ENCODE measurements at places on chromosomes 6 and 20.

- no peak for DNase-seq
These were observed 39.1 kb downstream of the TMX4 start for GRCh38 chr20:7980332-7981046.

- no peak for DNase-seq
These were observed 959.8 kb downstream of the EPHA7 start for GRCh38 chr6:92459606-92460005.

GRCh38 chr20:63136296-63136695, 79.6 kb downstream of the YTHDF1 start:
- no peak for DNase-seq

DNA sequence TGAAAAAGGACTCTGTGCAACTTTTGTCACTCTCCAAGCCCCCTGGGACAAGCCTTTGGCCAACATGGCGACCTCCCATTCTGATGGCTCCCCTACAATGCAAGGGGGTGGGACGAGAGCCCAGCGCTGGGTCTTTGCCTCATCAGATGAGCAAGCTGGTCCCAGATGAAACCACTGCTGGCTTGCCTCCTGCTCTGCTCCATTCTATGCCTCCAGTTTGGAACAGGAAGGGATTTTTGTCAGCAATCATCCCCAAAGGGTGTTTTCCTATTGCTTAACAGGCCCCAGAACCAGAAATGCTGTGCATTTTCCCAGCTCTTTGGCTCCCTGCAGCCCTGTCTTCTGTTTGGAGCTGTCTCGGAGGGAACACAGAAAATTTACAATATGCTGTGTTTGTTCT, 412.7 kb downstream of the MAFB start:
- no peak for DNase-seq

GRCh38 chr6:4287372-4287771, 152.0 kb upstream of the ECI2 start:
- DNase-seq, result no peak

DNA sequence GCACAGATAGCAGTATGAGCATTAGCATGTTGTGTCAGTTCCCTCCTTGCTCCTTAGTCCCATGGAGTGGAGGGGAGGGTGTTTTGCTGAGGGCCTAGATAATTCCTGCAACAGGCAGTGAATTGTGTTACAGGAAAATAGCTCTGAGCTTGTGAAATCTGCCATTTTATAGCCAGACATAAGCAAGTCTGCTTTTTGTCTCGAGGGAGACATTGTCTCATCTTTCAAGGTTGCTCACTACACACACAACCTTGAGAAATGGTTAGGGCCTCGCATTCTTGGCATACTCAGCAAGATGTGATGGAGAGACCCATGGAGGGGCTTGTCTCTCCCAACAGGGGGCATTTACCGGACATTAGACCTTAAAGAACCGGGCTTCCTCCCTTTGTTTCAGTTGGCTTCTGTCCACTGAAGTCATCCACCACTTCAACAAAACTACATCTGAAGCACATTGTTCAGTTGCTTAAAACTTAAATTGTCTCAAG, 108.0 kb upstream of the FOXO3 start:
- DNase-seq, result no peak

Data from natural killer cell (primary cell).